ENCODE measurements at places on chromosomes 11 and 22.
A peak's percentile ranks its signal among the peaks of the same experiment; 100 is the strongest.

- peak; percentile 22 for DNase-seq
Measured at GRCh38 chr22:17368554-17369438, 464 bp upstream of the CECR2 start.

DNA sequence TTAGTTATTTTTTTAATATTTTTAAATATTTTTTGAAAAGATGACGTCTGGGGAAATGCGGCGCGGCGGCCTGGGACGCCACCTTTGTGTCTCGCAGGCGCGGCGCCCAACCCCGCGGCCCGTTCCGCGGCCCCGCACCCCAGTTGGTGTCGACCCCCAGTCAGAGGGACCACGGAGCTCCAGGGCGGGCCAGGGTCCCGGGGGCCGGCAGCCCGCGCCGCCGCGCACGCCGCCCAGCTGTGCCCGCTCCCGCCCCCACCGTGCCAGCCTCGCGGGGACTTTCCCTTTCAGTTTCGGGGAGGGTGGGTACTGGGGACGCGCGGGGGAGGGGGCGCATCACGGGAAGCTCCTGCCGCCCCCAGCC, 1.6 kb downstream of the CCND1 start:
- DNase-seq, result no peak

- no peak for DNase-seq
Measured at GRCh38 chr11:75873417-75874221, 58.6 kb downstream of the UVRAG start.

- no peak for DNase-seq
Measured at GRCh38 chr22:41570221-41570620, 9.4 kb downstream of the CSDC2 start.

DNA sequence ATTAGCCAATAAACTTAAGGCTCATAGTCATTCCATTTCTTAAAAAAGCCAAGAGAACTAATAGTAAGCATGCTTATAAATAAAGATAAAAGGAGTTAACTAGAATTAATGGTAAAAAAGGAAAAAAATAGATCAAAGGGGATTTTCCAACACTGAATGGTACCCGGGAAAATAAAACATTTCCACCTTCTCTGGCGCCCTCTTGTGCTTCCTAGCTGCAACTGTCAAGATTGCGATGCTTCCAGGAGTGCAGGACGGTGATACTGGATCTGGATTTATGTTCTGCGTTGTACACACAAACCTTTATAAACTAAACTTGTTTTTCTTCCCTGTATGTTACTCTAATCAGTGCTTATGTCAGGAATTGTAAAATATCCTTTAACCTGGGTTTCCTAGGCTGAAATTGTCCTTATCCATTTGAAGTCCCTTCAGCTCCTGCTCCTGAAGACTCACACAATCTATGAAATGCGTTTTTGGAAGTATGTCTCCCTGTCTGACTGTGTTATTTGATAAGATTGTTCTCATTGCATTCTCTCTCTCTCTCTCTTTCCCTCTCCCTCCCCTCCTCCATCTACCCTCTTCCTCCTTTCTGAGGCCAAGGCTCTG, 9.6 kb upstream of the HTATIP2 start:
- DNase-seq, result peak; percentile 27

- no peak for DNase-seq
Measured at GRCh38 chr11:106656646-106657045, 361.6 kb downstream of the GUCY1A2 start.

DNA sequence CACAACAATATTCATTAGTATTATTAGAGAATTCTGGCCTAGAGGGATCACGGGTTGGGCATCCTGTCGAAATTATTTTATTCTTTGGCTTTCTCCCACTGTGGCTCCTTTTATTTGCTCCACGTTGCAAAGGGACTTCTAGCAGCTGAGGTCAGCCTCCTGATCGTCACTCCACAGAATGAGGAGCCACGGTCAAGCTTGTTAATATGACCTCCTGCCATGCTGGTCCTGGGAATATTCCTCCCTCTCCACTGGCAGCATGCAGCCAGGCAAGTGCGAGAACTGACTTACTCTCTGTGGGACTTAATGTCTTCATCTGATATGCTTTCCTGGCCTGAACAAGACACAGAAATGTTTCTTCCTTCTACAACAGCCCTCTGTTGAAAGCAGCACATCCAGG, 20.9 kb downstream of the POU2AF3 start:
- DNase-seq, result no peak

- DNase-seq, result no peak
Measured at GRCh38 chr11:116233561-116233960, 539.2 kb downstream of the BUD13 start.

DNA sequence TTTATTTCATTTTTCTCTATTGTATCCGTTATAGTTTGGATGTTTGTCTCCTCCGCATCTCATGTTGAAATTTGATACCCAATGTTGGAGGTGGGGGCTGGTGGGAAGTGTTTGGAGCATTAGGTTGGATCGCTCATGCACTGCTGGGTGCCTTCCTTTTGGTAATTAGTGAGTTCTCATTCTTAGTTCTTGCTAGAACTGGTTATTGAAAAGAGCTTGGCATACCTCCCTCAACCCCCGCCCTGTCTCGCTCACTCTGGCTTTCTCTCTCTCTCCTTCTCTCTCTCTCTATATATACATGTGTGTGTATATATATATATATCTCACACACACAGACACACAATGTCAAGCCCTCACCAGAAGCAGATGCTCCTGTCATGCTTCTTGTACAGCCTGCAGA, 978.7 kb downstream of the DLG2 start:
- DNase-seq, result no peak

GRCh38 chr11:116111546-116111945, 607.3 kb upstream of the CADM1 start:
- no peak for DNase-seq

GRCh38 chr11:126594921-126595367, 239.5 kb downstream of the ST3GAL4 start:
- no peak for DNase-seq

- DNase-seq, result no peak
Measured at GRCh38 chr11:11691296-11692151, 69.7 kb upstream of the GALNT18 start.

GRCh38 chr11:3969613-3970012, 114.1 kb downstream of the STIM1 start:
- DNase-seq, result peak; percentile 79

DNA sequence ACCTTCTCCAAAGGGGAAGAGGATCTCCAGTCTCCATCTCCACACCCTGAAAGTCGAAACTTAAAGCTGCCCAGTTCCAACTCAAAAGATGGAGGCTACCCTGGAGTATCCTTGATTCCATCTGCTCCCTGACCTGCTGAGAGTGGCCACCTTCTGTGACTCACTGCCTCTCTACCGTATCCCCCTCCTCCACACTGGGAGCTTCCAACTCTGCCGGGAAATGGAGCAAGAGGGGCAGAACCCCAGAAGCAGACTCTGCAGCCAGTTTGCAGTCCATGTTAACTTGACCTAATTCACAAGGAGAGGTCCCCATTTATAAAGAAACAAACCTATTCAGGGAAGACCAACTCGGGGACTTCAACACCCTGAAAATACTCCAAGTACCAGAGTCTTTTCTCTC, 22.0 kb upstream of the IRAG1 start:
- DNase-seq, result no peak

GRCh38 chr11:47296045-47296444, 26.1 kb downstream of the MADD start:
- DNase-seq, result no peak

GRCh38 chr11:17547051-17547577, at the start of gene OTOG:
TSS of gene OTOG (plus strand) at chr11:17547259. CDS start at chr11:17547373, 114 bp downstream.
- DNase-seq, result no peak

GRCh38 chr11:116638463-116638862, 134.3 kb downstream of the BUD13 start:
- DNase-seq, result no peak

GRCh38 chr22:28413612-28414399, 265.8 kb downstream of the TTC28 start:
- no peak for DNase-seq

- no peak for DNase-seq
Measured at GRCh38 chr22:35537232-35537631, 3.4 kb upstream of the RASD2 start.

- no peak for DNase-seq
Measured at GRCh38 chr11:94563848-94564467, 3.2 kb upstream of the PIWIL4 start.

DNA sequence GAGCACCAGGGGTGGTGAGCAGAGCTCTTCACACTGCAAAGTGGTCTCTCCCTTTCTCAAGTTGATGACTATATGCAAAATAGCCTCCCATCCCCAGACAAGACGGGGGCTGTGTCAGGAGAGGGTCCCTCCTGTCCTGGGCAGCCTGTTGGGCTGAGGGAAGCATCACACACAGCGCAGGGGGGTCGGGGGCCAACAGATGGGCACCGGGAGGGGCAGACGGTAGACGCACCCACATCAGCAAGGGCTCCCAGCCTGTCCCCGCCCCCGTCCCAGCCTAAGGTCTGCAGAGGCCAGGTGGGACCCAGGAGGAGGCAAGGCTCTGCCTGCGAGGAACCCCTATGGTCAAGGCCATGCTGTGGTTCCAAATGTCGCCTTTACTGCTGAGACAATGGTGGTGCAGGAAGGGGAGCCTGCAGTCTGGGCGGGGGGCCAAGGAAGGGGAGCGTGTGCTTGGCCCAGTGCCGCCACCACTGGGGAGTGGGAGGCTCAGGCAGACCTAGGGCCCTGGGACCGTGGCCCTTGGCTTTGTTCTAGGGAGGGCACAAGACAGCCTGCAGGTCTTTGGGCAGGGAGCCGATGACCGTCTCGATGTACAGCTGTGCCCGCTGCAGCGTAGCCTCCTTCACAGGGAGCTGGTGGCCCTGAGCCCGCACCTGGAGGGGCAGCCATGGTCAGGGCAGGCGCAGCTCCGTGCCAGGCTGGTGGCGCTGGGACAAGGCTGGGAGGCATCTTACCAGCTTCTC, 4.3 kb upstream of the PLXNB2 start:
- DNase-seq, result no peak

DNA sequence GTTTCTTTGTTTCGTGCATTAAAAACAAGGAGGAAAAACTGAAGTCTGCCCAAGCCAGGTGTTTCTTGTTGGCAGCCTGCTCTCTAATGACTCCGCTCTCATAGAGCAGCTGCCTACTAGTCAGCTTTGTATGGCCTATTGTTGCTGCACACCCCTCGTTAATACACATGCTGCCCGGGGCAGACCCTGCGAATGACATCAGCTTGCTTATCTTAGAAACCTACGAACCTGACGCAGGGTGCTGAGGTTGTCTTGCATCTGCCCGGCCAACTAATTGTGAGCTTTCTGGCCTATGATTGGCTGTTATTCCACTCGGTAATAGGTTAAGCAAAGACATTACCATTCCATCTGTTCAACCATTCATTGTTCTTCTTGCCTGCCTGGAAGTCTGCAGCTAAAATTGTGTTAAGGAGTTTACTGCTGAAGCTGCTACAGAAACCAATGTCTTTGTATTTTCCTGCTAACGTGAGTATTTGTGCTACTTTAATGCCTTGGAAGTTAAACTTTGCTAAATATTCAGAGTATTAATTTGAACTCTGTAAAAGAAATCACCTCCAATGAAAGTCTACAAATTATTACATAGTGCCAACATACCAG, 37.5 kb downstream of the ZC3H12C start:
- DNase-seq, result no peak

GRCh38 chr22:32699001-32699582, 102.4 kb upstream of the TIMP3 start:
- DNase-seq, result no peak

- DNase-seq, result no peak
Measured at GRCh38 chr11:119339589-119340334, 921 bp downstream of the C1QTNF5 start.

GRCh38 chr22:47808886-47809620, 1046.6 kb downstream of the TBC1D22A start:
- DNase-seq, result no peak

DNA sequence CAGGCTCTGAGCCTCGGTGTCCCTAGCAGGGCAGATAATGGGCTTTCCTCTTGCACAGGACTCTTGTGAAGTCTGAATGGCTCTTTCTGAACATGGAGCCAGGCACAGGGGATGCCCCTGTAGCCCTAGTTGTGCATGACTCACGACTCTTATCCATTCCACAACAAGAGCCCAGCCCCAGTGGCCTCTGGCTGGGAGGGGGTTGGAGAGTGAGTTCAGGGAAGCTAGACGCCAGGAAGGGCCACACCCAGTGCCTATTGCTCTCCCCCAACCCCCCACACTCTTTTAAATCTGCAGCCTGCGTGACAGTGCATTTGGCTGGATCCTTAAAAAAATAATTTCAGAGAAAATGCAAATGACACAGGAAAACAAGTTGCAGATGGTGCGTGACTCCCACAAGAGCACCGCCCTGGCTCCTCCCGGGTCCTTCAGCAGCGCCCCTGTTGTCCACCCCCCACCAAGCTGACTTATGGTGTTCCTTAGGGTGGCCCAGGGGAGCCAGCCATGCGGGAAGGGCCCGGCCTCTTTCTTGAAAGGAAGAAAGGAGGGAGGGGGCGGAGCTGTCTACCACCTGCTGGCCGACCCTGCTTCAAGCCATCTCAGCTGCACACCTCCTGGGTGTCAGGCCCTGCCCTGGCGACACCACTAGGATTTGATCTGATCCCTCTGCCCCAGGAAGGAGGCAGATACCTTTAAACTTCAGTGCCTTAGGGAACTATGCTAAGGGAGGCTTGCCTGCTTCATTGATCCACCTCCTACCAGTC, 74.7 kb downstream of the MN1 start:
- DNase-seq, result no peak

DNA sequence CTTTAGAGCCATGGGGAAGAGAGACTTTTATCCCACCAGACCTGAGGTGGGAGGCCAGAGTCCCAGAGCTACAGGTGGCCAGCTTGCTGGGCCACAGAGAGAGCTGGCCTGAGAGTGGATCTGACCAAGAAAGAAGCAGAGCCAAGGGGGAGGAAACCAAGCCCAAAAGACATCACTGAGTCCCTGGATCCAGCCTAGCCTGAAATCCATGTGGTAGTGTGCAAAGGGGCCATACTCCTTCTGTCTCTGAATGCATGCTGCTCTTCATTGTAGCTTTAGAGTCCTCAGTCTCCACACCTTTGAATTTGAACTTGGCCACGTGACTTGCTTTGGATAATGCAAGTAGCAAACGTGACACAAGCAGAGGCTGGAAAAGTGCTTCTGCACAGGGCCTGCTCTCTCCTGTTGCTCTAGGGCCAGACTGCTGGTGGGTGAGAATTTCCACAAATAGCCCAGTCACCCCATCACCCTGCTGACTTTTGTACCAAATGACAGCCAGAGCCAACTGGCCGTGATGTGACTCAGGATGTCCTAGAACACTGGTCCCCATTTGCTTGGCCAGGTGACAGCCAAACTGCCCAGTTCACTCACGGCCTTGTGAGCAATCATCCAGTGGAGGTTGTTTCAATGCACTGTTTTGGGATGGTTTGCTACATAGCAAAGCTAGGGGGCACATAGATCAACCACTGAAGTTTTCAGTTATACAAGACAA, 93.6 kb downstream of the DHCR7 start:
- no peak for DNase-seq

- peak; percentile 69 for DNase-seq
Measured at GRCh38 chr11:47394322-47395222, 13.8 kb upstream of the SLC39A13 start.

DNA sequence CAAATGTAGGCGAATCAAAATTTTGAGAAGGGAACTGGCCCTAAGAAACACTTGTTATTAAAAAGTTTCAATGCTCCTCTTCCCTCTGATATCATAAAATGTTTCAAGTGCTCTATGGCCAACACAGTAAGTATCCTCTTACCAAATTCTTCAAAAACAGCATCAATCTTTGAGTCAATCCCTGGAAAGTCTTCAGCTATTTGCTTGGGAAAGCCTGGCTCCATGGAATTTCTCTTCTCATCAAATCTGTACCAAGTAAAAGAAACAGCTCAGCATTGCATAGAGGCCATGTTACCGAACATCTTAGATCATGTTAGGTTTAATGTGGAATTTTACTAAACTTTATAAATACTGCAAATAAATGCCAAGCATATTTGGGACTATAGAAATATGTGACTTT, 6.3 kb downstream of the MMP3 start:
- no peak for DNase-seq

- no peak for DNase-seq
Measured at GRCh38 chr11:48165426-48165825, 51.2 kb upstream of the OR4B1 start.

Data from stimulated activated naive CD8-positive, alpha-beta T cell treated with anti-CD3 and anti-CD28 coated beads, Interleukin-15, amount 100 ng/mL, for 72 hours (primary cell).